Nucleus accumbens (tissue), 56 donors: ENCODE measurements at places on chromosomes 6 and 20.

DNA sequence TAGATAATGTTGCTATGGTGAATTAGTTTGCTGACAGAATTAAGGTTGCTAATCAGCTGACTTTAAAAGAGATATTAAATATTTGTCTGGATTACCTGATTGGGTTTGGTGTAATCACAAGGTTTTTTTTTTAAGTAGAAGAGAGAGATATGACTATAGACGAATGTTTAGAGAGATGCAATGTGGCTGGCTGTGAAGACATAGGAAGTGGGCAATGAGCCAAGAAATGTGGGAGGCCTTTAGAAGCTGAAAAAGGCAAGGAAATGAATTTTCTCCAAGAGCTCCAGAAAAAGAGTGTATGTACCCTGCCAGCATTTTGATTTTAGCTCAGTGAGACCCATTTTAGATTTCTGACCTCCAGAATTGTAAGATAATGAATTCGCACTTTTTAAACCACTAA, 598.3 kb downstream of the PKHD1 start:
- no peak for DNase-seq

GRCh38 chr20:4708856-4709255, 12.9 kb upstream of the PRND start:
- no peak for DNase-seq

- DNase-seq, result no peak
Observed at GRCh38 chr6:116682334-116682712, 1.3 kb downstream of the KPNA5 start.

DNA sequence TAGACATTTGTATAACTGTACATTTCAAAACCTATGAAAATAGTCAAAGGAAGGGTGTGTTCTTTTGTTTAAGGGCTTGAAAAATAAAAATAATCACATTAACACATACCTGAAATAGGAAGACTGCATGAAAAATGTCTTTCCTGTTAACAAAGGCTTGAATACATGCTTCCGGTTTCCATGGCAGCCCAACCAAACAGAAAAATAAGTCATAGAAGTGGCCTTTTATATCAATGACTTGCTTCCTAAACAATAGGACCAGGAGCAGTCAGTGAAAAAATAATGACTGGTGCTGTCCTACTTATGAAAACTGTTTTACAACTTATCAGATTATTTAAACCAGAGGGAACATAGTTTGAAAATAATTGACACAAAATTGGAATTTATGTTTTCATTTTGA, 412.6 kb upstream of the PLCB4 start:
- DNase-seq, result no peak

GRCh38 chr6:13702809-13703302, 8.8 kb downstream of the RANBP9 start:
- DNase-seq, result no peak

- no peak for DNase-seq
Observed at GRCh38 chr20:59179988-59180387, 16.4 kb downstream of the ZNF831 start.

DNA sequence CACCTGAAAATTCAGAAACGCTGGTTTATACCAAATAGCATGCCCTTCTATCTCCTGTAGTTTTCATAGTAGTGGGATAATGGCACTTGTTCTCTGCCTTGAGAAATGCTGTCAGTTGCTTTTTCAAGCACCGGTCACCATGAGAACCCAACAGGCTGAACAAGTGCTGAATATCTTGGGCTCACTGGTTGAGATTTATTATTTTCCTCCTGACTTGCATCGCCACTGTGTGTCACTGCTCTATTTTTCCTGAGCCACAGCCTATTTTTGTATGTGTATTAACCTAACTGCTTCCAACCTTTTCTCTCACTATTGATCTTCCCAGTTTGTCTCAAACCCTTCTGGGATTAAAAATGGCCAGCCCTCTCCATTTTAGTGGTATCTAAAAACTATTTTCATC, 71.9 kb downstream of the OPN5 start:
- no peak for DNase-seq

- no peak for DNase-seq
Observed at GRCh38 chr20:48752963-48753362, 74.8 kb downstream of the PREX1 start.

DNA sequence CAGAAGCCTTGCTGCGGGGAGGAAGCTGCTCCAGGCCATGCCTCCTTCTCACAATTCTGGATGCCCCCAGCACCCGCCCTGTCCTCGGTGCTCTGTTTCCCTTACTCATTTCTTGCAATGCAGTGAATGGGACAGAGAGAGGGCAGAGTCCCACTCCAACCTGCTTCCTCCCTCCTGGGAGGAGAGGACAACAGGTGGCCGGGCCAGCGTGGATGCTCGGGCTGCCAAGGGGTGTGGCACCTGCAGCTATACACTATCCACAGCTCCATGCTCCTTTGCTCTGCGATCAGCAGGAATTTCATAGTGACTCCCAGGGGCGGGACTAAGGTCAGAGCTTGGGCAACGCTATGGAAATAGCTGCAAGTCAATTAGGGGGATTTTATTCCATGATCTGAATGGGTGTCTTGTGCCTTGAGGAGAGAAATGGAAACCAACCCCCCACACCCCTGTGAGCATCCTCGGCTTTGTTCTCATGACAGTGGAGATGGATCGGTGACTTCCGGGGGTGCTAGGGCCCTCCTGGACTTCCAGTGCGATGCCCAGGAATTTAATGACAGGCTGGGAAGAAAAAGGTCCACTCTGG, 192.5 kb downstream of the MYLK4 start:
- no peak for DNase-seq

GRCh38 chr6:106574741-106575458, 54.4 kb downstream of the RTN4IP1 start:
- DNase-seq, result peak; percentile 9

- DNase-seq, result peak; percentile 45
Observed at GRCh38 chr20:32457479-32457986, 99.4 kb downstream of the ASXL1 start.

DNA sequence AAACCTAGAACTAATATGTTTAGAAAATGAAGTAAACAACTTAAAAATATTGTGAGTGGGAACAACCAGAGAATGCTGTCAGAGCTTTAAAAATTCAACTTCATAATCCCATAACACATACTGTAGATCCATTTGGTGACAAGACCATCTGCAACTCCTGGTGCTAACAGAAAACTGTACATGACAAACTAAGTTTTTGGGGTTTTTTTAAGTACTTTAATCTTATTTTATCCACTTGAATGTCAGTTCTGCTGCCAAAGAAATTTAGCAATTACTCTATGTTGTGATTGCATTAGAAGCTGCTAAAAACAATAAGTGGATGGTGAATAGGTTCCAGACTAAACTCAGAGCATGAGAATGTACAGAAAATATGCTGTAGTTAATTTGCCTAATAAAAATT, 345.4 kb downstream of the COL12A1 start:
- DNase-seq, result no peak

GRCh38 chr20:50873585-50873984, 57.7 kb downstream of the ADNP start:
- DNase-seq, result no peak

DNA sequence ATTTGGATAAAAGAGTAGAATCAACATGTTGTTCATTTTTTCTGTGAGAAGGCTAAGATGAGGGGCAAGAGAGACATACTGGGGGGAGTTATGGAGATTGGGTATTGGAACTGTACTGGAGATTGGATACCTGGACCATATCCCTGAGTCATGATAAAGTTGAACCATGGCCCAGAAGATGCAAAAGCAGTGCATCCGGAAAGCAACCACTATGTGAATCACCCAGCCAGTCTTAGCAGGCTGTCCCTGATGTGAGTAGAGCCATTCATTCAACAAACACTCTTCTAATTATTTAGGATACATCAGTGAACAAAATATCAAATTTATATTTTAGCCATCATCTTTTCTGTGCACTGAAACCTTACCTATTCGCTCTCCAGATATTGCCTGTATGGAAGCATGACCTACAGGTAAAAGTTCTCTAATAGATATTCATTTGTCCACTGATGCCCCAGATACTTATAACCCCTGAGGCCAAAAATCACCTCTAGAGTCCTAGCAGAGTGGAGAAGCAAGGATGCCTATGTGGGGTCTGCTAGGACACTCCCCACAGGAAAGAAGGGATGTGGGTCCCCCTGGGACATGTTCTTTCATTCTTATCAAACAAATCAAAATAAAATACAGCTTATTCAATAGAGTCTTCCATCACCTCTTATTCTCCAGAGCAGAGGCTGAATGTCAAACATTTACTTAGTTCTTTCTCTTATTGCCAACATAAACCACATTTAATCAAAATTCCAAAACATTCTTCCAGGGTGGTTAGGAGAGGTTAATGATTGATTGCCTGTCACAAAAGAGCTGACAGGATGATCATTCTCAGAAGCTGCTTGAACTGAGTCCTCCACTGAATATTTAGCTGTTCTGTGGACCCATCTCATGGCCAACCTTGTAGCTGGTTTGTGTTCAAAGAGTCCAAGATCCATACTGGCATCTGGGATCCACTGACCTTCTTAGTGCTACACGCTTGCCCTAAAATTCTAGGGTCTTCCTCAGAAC, 37.0 kb upstream of the PKHD1 start:
- no peak for DNase-seq

GRCh38 chr20:60304026-60304590, 345.9 kb downstream of the CDH26 start:
- no peak for DNase-seq

GRCh38 chr6:134982161-134982560, 32.3 kb upstream of the ALDH8A1 start:
- DNase-seq, result no peak

DNA sequence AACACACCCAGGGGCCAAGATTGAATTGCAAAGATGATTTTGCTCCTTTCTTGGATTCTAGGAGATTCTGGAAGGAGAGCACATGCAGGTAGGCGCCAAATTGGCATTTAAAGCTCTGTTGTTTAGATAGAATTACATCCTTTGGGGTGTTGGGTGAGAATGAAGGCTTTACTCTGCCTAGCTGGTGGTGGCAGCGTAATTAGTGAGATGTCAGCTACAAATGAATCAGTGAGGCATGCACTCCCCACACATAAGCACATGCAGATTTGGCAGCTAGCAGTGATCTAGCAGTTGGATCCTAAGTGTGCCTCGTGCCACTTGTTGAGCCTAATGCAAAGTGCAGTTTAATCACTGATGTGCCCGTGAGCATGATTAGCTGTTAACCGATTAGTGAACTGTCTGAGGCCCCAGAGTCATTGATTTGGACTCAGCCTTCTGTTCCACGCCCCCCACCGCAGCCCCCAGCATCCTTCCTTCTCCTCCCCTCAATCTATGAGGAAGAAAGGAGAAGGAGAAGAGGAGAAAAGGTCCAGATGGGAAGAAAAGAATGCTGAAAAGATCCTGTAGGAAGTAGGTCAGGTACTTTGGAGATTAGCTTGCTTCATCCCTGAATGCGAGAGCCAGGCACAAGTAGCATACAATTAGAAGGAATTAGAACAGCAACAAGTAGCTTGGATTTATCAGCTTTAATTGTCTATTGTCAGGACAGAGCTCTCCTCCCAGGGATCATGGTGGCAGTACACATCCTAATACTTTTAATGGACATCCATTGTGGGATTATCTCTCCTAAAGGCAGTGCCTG, 6.0 kb upstream of the PRDM1 start:
- no peak for DNase-seq

GRCh38 chr6:21997119-21998037, 299.5 kb downstream of the PRL start:
- DNase-seq, result no peak

DNA sequence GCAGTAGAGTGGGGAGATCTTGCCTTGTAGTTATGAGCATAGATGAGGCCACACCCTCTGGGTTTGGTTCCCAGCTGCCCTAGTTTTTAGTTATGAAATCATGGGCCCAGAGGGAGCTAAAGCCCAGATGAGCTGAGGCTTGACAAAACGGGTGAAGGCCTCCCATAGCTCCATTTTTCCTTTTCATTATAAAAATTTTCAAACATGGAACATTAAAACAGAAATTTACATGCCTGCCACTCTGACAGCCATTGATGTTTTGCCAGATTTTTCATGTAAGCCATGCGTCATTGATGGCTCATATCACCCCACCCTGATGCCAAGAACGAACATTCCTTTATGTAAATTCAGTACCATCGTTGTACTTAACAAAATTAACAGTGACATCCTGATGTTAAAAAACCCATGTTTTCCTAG, 67.9 kb downstream of the IGF2R start:
- no peak for DNase-seq

- no peak for DNase-seq
Observed at GRCh38 chr6:91130126-91130525, 543.3 kb upstream of the MAP3K7 start.

GRCh38 chr6:113149511-113149910, 707.6 kb upstream of the MARCKS start:
- DNase-seq, result no peak

GRCh38 chr6:49118478-49118877, 344.6 kb downstream of the MMUT start:
- DNase-seq, result no peak

GRCh38 chr6:3718407-3718806, 33.1 kb downstream of the PXDC1 start:
- no peak for DNase-seq

DNA sequence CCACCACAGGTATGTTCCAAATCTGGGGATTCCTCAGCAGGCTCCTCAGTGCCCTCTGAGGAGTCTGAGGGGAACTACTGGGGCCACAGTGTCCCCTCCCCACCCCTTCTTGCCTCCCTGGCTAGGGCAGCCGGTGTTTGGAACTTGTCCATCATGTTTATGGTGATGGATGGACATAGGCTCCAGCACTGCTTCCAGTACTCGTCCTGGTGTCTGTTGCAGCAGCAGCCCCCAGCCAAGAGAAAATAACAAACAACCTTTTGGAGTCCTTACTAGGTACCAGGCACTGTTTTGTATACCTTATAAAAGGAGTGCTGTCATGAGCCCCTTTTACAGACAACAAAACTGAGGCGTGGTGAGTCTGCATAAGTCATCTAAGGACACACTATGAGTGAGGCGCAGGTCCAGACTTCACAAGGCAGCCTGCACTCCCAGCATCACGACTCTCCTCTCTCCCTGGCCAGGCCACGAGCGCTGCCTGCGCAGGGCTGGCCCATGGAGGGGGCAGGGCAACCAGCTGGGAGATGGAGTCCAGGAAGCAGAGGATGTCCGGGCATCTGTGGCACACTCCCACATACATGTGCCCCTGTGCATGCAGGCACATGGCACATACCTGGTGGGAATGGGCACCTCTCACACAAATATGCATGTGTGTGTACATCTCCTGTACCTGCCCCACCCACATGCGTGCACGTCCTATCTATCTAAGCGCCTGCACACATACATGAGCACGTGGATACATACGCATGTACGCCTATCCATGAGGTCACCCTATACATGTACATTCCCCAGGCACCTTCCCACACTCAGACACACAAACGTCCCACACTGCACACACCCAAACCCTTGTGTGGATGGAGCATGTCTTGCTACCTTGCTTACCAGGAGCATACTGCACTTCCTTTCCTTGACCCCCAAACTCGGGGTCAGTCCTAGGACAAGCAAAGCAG, 152.7 kb downstream of the VEGFA start:
- no peak for DNase-seq
